ENCODE measurements at places on chromosomes 1 and 21. TPM values are rescaled to one million over a fixed set of nuclear protein-coding genes. Genes with fewer than 3 reads are reported as not detected.

PLEKHA6 gene
- total RNA-seq: 0.83 TPM

GRCh38 chr1:32818804-32819541 lies 1.5 kb downstream of the S100PBP start:
- no peak for DNase-seq

DNA sequence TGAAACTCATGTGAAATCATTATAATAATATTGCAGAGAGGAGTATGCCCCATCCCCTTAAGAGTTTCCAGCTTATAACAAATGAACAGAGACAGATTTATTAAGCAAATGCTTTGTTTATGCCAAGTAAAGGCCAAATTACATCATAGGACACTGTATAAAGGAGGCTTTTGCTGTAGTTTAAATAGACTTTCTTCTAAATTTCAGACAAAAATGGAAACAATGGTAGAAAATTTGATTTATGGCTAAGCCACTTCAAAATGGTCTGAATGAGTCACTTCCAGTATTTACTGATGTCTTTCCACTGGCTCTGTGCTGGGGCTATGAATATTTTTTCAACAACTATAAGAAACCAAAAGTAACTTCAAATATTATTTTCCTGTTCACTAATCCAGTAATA lies 81.1 kb upstream of the ST6GALNAC5 start:
- no peak for DNase-seq

DNA sequence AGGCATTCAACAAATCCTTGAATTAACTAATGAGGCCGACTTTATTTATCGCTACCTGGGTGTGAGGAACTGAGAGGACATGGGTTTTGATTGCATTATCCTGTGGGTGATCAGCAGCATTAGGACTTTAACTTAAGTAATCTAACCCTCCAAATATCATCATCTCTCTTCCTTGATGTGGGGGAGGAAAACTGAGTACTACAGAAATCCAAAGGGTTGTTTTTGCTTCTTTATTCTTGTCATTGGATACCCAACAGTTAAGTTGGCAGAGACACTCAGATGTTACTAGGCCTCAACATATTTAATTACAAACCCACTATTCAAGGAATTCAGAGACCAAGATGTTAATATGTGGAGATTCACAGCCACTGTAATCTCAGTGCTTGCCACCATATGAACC lies 97.4 kb upstream of the ST6GALNAC5 start:
- DNase-seq: no peak

DNA sequence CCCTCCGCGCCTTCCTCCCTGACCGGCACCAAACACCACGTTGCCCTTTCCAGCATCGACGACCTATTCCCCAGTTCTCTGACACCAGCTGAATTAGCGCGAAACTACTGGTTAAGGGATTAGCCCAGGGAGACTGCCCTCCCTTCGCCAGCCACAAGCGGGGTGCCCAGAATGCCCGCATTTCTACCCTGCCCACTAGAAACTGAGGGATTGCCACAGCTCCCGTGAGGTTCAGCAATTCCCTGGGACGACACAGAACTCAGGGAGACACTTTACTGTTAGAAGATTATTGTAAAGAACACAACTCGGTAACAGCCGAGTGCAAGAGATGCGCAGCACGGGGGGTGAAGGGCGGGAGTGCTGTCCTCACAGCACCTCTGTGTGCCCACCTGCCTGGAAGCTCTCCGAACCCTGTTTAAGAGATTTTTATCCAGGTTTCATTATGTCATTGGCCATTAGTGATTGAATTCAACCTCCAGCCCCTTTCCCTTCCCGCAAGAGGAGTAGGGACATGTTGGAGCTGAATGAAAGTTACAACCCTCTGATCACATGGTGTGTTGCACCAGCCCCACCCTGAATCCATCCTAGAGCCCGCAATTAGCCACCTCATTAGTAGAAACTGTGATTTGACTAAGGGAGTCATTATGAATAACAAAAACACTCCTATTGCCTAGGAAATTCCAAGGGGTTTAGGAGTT lies 15.8 kb upstream of the RIPPLY3 start:
- DNase-seq: no peak

DNA sequence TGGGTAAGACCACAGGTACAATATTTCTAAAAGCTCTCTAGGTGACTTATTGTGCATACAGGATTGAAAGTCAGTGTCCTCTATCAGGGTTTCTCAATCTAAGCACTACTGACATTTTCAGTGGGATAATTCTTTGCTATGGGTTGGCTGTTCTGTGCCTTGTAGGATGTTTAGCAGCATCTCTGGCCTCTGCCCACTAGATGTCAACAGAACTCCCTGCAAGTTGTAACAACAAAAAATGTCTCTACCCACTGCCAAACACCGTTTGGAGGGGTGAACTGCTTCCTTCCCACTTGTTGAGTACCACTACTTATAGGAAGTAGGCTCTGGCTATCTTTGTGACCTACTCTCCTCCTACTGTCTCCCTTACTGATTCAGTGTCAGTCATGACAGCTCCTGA lies 90.1 kb upstream of the ZRANB2 start:
- DNase-seq: no peak

FAM131C gene
- total RNA-seq: not detected
